ENCODE measurements at places on chromosomes 16 and 17.

- DNase-seq, result peak; percentile 59
These were observed 1.5 kb upstream of the RNF112 start for GRCh38 chr17:19409509-19409908.

DNA sequence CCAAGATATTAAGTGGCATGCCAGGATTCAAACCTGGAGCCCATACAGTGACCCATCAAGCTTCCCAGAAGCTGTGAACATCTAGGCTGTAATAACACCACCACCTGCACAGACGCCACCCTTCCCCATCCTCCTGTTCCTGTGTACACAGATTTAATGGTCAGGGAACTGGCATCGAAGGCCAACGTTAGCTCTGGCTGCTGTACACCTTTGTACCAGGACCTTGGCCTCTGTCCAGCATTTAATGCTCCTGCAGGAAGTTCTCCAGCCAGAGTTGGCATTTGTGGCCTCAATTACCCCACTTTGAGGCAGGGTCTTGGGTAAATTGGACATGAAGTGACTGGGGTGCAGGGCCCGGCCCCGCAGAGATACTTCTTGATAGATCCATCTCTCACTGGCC lies 49.3 kb downstream of the SCNN1B start:
- no peak for DNase-seq

GRCh38 chr16:68421076-68421475 lies 27.2 kb downstream of the SMPD3 start:
- DNase-seq, result no peak

DNA sequence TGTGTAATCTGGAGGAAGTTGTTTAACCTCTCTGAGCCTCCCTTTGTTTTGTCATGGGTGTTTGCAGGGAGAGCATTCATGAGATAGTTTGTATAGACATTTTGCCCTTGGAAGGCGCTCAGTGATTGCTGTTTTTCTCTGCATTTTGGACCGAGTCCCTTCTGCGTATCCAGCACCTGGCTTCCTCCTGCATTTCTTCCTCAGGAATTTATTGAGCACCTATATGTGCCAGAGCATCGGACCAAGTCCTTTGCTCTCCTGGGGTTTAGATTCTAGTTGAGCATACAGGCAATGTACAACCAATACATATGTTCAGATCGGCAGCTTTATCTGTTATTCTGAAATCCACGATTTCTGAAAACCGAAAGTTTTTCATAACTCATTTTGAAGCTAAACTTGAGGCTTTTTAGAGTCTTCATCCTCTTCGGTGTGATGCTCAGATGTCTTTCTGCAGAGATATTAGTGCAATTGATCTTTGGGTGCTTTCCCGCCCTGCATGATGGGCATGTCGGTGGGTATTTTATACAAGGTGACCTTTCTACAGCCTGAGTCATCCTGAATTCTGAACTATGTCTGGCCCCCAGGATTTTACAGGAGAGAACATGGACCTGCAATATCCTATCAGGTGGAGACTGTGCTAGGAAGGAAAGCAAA lies 4.1 kb downstream of the IL4R start:
- DNase-seq, result no peak

- DNase-seq, result no peak
These were observed 160.3 kb upstream of the TBX2 start for GRCh38 chr17:61239327-61239726.

DNA sequence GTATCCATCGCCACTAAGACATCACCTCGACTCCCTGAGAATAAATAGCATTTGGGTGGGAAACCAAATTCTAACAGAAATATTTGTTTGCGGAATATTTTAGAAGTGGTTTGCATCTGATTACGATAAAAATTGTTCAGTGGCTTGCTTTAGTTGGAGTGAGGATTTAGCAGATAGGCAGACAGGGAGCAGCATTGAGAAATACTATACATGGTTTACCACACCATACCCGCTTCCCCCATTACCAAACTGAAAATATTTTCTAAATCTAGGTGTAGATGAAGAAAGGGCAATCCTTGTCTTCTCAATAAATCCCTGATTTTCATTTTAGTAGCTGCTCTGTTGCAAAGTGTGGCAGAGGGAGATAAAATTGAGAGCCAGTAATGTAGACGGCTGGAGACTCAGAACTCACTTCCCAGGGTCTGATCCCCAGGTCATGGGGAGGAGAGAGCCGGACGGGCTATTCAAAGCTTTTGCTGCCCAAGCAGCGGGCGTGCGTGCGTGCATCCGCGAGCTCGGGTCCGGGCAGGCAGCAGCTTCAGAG lies 808 bp upstream of the BAHCC1 start:
- DNase-seq, result no peak

- DNase-seq, result no peak
These were observed 101.8 kb downstream of the XYLT1 start for GRCh38 chr16:17368951-17369350.

- DNase-seq, result peak; percentile 98
These were observed 488.5 kb upstream of the SOX9 start for GRCh38 chr17:71632328-71632727.

DNA sequence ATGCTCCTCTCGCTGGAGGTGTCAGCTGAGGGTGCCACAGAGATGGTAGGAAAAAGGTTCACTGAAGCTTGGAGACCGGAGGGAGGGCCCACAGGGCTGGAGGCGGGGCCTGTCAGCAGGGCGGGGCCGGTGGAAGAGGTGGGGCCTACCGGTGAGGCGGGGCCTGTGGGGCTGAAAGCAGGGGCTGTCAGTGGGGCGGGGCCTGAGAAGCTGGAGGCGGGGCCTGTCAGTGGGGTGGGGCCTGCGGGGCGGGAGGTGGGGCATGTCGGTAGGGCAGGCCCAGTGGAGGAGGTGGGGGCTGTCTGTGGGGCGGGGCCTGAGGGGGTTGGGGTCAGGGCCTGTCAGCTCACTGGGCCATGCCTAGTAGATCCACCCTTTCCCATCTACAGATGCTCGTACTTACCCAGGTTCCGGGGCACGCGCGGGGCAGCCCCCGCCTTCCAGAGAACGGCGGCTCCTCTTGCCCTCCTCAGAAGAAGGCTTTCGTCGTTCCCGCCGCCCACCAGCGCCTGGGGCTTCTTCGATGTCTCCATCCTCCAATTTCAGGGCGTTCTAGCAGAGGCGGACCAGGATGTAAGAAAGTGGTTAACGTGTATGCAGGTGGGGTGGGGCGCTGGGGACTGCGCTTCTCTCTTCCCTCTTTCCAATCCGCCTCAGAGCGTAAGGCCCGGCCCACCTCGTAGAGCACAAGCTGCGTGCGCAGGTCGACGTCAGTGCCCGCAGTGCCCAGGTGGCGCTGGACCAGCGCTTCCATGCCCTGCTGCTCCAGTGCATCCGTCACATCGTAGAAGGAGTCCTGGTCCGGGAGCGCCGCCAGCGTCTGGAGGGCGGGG lies 9.8 kb downstream of the TMEM208 start:
- DNase-seq, result peak; percentile 72

- DNase-seq, result no peak
These were observed 58.7 kb downstream of the PITPNC1 start for GRCh38 chr17:67435786-67436185.

DNA sequence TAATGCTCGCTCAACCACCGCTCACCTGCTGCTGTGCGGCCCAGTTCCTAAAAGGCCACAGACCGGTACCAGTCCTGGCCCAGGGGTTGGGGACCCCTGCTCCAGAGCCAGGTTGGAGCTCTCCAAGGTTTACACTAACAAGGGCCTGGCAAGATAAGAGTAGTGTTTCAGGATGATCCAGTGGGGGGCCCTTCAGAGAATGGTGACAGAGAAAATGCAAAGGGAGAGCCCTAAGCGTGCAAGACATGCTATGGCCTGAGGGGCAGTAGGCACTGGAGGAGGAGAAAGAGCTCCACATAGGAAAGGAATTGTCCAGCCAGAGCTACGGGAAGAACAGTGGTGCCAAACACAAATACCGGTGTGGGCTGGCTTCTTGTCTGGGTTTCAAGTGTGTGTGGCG lies 233.4 kb downstream of the STX8 start:
- DNase-seq, result no peak

DNA sequence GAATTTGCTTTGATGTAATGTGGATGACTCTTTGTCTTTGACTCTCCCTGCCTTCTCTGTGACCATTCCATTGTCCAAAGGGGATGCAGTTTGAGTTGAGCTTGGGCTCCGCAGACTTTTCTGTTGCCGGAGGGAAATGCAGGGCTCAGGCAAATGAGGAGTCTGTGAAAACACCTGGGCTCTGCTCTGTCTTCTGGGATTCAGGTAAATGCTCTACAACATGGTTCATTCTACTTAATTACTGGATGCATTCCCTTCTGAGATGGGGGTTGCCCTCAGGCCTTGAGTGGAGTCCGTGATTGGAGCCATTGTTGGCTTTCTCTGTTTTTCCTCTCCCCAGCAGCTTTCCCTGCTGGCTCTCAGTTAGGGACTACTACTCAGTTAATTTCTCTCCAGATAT lies 26.4 kb upstream of the SPNS2 start:
- DNase-seq, result no peak

GRCh38 chr17:57881143-57881542 lies 31.3 kb upstream of the MRPS23 start:
- DNase-seq, result no peak

GRCh38 chr17:79043931-79044320 lies 20.0 kb downstream of the C1QTNF1 start:
- DNase-seq, result no peak

GRCh38 chr17:47905221-47905733 lies 9.2 kb downstream of the SP2 start:
- DNase-seq, result peak; percentile 53

DNA sequence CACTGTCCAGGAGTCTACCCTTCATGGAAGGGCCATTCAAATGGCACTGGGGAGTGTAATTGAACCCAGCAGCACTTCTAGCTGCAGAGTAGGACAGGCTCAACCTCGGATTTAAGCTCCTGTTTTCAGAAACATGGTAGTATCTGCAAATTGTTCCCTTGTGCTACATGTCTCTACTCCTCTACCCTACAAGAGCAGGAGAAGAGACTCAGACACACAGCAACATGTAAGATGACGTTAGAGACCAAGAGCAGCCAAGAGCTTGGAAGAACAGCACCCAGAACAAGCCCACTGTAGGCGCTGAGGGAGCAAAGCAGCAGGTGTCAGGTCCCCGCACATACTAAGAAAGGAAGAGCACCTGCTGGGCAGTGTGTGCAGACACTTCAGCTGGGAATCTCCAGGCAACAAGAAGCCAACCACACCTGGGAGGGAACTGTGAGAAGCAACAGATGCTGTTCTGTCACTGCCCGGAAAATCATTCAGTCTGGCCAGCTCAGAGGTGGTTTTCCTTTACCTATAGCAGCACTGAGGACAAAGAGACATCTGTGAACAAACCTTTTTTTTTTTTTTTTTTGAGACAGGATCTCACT lies 35.6 kb upstream of the MNT start:
- no peak for DNase-seq

DNA sequence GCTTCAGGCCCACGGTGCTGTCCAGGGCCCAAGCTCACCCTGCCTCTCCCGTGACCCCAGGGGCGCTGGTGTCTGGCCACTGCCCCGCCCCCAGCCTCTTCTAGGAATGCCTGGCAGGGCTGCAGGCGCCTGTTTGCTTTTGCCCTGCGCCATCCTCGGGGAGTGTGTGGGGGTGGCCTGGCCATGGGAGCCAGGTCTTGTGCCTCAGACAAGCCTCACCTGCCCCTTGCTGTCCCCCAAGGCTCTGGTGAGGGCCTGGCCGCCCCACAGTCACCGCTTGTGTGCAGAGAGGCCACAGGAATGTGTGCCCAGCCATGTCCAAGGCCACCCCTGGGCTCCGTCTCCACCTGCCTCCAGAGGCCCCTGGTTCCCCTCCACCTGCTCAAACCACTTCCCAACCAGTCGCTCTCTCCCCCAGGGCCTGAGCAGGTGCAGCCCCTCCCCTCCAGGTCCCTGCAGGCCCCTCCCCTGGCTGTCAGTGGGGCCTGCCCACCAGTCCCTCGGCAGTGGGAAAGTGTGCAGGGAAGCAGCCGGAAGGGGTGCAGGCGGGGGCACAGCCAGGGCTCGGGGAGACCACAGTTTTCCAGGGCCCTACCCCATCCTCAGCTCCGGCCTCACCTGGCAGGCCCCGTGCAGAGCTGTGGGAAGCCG lies 841 bp upstream of the IGFALS start:
- no peak for DNase-seq

DNA sequence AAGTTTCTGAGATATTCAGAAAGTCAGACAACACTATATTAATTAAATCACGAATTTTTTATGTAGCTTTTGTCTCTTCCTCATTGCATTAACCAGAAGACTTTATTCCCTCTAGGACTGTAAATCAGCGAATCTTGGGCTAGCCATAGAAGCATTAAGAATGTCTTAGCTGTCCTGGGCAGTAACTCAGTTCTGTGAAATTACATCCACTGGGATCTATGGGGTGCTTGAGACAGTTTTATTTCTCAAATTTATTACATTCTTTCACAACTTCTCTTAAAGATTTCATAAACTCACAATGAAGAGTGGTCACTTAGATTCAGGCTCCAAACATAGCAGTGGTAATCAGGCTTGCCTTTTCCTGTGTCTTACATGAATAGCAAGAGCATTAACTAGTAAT lies 1153.4 kb downstream of the CDH8 start:
- DNase-seq, result no peak

- DNase-seq, result no peak
These were observed 26.3 kb downstream of the FOXL1 start for GRCh38 chr16:86604436-86605193.

DNA sequence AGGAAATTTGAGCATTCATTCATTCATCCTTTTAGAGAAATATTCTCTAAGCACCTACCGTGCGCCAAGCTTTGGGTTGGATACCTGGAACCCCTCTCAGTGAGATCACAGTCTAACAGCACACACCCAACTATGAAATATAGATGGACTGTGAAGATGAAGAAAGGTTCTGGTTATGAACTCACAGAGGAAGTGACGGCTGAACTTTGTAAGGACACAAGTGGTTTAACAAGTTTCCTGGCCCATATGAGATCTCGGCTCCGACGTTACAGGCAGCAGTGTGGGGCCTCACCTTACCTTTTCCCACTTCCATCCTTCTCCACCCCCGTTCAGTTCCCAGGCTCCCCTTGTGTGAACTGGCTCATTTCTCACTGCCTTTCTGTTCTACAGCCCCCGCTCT lies 406.2 kb downstream of the MAF start:
- DNase-seq, result no peak

DNA sequence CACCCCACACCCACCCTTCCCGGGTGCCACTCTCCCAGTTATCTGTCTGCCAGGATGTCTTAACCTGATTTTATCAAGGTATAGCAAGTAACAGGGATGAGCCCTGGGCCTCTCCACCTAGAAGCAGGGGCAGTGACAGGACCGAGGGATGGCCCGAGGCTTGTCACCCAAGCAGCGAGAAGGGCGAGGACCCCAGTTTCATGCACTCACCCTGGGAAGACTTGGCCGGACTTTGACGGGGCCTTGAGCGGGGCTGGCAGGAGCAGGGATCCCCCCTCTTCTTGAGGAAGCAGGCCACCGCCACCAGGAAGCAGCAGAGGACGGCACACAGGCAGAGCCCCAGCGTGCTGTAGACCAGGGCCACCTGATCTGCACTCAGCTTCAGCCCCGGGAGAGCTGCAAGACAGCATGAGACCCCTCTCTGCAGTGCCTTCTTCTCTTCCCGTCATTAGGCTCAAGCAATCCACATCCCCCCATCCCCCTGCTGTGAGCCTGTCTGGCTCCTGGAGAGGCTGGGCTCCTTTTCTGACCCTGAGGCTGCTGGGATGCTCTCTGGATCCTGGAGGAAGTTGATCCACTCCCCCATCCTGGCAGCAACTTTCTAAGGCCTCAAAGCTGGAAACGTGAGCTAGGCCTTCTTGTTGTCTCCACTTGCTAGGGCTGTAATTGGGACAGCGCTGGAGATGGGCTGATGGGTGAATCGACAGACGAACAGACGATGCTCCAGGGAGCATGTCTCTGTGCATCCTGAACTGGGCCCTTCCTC lies 31.6 kb downstream of the TNFRSF13B start:
- no peak for DNase-seq
